ENCODE measurements at places on chromosomes 6 and 20.

DNA sequence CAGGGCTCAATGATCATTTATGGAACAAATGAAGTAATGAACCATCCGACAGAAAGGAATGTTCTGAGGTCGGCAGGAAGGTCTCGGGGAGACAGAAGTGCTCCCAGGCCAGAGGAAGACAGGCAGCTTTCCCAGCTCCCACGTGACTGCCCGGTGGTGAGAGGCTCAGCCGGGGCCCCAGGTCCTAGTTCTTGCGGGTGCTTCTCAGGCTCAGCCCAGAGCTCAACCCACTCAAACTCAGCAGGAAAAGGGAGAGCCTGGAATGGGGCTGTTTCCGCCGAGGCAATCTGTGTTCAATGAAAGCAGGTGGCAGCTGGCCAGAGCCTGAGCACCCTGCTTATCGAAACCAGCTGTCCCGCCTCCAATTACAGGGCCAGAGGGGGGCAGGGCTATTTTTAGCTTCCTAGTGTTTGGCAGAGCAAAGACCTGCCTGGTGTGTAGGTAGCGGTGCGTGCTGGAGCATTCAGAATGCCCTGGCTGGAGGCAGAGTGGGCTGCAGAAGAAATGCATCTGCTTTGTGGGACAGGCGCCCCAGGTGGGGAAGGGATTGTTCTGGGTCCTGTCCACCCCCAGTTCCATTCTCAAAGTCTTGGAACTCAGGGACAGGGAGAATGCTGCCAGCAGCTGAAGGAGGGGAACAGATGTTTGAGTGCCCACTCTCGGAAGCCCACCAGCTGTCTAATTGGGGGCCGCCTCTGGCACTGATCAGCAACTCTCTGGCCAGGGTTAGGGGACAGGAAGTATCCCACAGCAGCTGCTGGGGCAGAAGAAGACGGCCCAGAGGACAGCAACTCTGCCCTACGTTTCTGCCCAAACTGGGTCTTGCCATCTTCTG is 145.1 kb downstream of the PREX1 start:
- peak; percentile 70 for DNase-seq

- DNase-seq, result no peak
Measured at GRCh38 chr6:52745764-52746201, 17.5 kb downstream of the GSTA2 start.

GRCh38 chr6:16747232-16748024 is 13.8 kb downstream of the ATXN1 start:
- no peak for DNase-seq

DNA sequence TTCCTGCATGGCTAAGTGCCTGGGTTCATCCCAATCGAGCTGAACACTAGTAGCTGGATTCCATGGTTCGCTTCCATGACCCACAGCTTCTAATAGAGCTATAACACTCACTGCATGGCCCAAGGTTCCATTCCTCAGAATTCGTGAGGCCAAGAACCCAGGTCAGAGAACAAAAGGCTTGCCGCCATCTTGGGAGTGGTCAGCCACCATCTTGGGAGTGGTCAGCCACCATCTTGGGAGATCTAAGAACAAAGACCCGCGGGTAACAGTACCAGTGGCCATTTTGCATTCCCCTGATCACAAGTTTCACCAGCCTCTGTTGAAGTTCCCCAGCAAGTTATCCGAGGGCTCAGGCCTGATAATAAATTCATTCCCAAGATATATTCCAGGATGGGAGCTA is 179.6 kb downstream of the LMBRD1 start:
- DNase-seq, result no peak

GRCh38 chr20:51532577-51533191 is 9.8 kb downstream of the NFATC2 start:
- DNase-seq, result no peak

GRCh38 chr6:37705239-37706051 is 7.8 kb upstream of the MDGA1 start:
- peak; percentile 50 for DNase-seq

DNA sequence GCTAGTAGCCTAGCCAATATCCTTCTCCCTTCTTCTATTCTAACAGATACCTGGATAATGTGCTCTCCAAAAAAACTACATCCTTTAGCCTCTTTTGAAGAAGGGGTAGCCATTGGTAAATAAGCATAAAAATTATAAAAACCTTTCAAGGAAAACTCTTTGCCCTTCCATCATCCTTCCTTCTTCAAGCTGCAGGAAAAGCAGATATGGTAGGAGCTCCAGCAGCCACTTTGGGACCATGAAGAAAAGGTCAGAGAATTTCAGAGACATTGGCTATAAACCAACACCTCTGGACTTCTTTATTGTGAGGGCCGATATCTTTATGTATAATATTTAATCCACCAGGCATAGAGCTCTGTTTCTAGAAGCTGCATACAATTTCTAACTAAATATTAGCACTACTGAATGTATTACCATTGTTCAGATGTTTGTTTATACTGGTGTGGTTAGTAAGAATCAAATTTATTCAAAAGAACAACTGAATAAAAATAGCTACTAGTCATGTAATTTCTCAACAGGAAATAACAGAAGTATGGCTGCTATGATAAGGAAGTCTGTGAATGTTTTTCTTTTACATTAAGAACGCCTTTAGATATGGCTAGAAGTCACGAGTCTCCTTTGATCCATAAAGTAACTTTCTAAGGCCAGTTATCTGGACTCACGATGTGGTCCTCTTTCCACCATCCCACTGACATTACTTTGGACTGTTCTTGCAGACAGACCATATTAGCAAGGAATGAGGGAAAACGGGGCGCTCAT is 32.2 kb downstream of the MYLK4 start:
- DNase-seq, result no peak

- DNase-seq, result no peak
Measured at GRCh38 chr6:149913085-149913484, 9.8 kb downstream of the RAET1G start.

GRCh38 chr6:33431880-33432541 is 12.1 kb downstream of the SYNGAP1 start:
- no peak for DNase-seq

- no peak for DNase-seq
Measured at GRCh38 chr6:30206799-30207618, 6.2 kb downstream of the TRIM26 start.

DNA sequence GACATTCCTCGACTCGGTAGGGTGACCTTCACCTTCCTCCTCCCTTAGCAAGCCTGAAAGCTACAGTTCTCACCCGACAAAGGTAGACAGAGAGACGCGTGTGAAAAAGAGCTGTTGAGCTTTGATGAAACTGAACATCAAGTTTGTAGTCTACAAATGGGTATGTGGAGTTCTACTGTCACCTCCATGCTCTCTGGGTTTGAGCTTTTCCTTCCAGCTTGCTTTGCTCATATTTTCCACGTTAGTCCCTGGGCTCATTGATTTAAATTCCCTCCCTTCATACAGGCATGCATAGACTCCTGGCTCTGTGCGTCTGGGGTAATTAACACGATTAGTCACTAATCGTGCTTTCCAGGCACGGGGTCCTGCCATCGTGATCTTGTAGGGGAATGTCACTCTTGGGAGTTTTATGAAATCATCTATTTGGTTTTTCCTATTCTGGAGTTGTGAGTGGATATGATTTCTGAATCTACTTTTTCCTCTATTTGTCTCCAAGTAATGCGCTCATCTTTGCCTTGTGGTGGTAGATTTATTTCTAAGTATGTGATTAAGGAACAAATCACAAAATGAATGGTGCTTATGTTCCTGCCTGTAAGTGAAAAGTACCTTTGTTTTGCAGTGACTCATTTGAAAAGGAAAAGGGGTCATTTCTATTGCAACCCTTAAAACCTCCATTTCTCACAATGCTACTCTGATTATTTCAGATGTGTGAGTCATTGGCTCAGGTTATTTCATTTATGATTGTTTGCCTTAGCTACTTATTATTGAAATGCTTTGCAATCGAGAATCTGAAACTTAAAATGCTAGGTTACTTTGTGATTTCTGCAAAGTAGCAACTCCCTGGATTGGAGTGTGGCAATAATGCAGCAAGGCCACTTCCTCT is 154.6 kb downstream of the ZDHHC14 start:
- DNase-seq, result no peak

GRCh38 chr6:57294862-57295445 is 22.5 kb upstream of the PRIM2 start:
- DNase-seq, result no peak

GRCh38 chr6:160455081-160455480 is 106.9 kb downstream of the SLC22A3 start:
- no peak for DNase-seq

GRCh38 chr20:16898433-16898832 is 150.3 kb downstream of the OTOR start:
- no peak for DNase-seq

DNA sequence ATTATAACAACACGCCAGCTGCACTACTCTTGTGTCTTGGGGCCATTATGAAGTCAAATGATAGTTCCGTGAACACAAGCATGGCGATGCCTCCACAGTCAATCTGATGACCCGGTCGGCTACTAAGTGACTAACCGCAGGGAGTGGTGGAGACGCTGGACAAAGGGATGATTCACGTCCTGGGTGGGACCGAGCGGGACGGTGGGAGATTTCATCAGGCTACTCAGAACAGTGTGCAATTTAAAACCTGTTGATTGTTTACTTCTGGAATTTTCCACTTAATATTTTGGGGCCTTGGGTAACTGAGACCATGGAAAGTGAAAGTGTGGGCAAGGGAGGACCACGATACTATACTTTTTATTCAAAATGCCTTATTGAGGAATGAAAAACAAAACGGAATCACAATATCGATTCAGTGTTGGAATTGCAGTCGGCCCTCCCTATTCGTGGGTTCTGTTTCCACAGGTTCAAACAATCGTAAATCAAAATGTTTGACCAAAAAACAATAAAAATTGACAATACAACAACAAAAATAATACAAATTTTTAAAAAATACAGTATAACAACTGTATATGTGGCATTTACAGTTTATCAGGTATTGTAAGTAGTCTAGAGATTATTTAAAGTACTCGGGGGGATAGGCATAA is 66.5 kb downstream of the MYLK4 start:
- no peak for DNase-seq

DNA sequence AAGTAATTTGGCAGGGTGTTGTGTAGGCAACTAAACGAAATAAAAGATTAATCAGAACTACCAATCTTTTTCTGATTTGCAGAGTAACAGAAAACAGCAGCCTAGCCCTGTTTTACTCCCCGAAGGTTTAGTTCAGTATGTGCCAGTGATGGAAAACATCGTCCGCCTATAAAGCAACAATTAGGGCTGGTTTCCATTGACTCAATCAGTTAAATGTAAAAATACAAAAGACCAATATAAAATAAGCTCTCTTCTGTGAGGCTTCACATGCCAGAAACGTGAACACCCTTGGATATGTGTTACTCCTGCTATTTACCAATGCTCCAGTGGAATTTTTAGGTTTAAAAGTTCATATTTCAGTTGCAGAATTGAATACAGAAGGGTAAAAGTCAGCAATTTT is 210.5 kb upstream of the RSPO3 start:
- DNase-seq, result no peak

DNA sequence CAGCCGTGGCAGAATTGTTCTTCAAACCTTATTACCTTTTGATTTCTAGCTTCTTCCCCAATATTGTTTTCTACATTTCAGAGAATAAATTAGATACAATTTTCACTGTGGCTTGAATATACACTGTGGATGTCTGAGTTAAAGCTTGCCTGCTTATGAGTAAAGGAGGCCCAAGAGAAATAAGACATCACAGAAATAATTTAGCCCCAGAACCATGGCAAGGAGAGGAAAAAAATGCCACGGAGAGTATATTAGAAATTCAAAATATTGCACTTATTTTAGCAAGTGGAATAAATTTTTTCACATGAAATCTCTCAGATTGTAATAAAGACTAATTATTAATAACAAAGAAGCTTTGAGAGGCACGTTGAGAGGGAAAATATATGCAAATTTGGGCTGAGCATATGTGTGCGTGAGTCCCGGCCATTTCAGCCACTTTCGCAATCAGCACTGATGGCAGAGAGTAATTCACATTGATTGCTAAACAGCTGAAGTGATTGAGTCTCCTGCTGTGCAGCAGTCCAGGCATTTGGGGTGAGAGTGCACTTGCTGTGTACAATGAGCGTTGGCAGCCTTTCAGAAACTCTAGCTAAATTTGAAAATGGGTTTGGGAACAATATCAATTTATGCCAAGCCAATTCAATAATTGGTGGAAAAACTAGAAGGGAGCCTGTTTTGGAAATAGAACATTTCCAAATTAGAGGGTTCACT is 596.0 kb downstream of the EPM2A start:
- DNase-seq, result no peak

GRCh38 chr6:152271776-152272464 is 365.2 kb downstream of the SYNE1 start:
- no peak for DNase-seq

GRCh38 chr6:90387826-90388225 is 91.2 kb upstream of the BACH2 start:
- no peak for DNase-seq

DNA sequence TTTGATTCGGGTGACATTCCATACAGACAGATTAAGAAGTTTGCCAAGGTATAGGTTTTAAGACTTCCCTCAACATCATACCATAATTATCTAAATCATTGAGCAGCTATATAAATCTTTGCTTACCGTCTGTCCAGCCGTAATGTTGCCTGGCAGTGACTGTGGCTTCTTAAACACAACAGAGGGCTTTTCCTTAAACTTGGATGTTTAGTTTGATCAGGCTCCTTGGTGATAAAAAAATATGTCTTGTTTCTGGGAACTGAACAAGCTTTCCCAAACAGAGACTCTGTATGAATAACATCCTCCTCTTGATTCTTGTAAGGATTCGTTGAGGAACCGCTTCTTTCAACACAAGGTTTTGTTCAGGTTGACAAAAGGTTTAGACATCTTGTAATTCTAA is 130.9 kb downstream of the QKI start:
- no peak for DNase-seq

- no peak for DNase-seq
Measured at GRCh38 chr20:44181611-44182010, 5.4 kb downstream of the JPH2 start.

DNA sequence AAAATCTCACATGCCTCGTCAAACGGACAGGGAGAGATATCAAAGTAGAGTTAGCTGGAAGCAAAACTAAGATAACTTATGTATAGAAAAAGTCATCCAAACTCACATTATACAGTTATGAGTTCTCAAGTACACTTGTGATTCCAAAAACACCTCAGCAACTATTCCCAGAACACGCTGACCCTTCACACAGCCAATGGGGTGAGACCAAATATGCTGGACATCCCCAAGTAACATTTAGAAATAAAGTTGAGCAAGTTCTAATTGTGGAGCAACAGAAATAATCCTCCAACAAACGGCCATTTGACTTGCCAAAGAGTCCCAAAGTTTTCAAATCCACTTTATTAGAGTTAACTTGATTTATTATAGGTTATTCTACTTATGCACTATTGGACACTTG is 52.4 kb downstream of the LY86 start:
- DNase-seq, result no peak

DNA sequence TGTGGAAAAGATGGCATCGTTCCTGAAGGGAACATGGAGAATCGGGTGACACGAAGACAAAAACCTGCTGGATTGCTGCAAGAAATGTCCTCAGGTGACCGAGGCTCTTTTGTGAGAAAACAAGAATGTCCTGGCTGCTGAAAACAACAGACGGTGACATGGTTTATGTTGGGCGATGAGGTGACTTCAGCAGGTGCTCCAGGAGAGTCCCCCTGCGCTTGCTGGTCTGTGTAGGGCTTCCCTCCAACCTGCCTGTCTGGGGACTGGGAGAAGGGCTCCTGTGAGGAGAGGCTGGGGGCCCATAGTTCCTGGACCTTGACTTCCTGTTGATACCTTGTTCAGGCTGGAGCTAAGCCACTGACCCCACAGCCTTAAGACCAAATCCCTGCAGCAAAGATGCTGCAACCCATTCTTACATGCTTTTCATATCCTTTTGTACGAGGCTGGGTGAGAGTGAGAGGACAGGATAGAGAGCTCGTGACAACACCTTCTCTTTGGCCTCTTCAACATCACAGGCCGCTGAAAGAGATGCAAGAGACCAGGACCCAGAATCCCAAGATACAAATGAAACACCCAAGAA is 134.8 kb downstream of the CD83 start:
- no peak for DNase-seq
